Hepatocyte (in vitro differentiated cells): ENCODE measurements at places on chromosomes 1 and 21. TPM values are rescaled to one million over a fixed set of nuclear protein-coding genes. Genes with fewer than 3 reads are reported as not detected.

ATP1A4 gene
- 0.68 and 4.4 TPM in 2 replicates for total RNA-seq

SPOCD1 gene
- 1.4 and 2.3 TPM in 2 replicates for total RNA-seq

MYBPH gene
- total RNA-seq, result not detected in 2 replicates

LCE1E gene
- total RNA-seq, result not detected in 2 replicates

TAS1R2 gene
- not detected in 2 replicates for total RNA-seq

ADAR gene
- total RNA-seq, result 103 and 104 TPM in 2 replicates

IFNLR1 gene
- 5.8 and 6.4 TPM in 2 replicates for total RNA-seq

GRCh38 chr1:59007820-59008598, 224.2 kb upstream of the JUN start:
- H3K27me3 ChIP-seq, result no peaks in the 10 kb centered on the region
- DNase-seq, result no peak
- H3K27ac ChIP-seq, result peak overlapping the region; percentile 32
- H3K36me3 ChIP-seq, result no peaks in the 10 kb centered on the region
- no peak overlapping the region for H3K4me3 ChIP-seq

GRCh38 chr1:228007801-228008341, 1.1 kb downstream of the WNT3A start:
- H3K4me3 ChIP-seq, result no peak overlapping the region
- DNase-seq, result no peak
- H3K27ac ChIP-seq, result no peak overlapping the region
- H3K4me1 ChIP-seq, result peaks cover 7% of the 10 kb centered on the region
- H3K36me3 ChIP-seq, result no peaks in the 10 kb centered on the region

GRCh38 chr1:180234369-180235076, 4.5 kb downstream of the LHX4 start:
- H3K4me3 ChIP-seq, result no peak overlapping the region
- no peak for DNase-seq
- H3K27me3 ChIP-seq, result peaks cover 96% of the 10 kb centered on the region
- peaks cover 25% of the 10 kb centered on the region for H3K4me1 ChIP-seq

- H3K4me1 ChIP-seq, result peaks cover 16% of the 10 kb centered on the region
- H3K4me3 ChIP-seq, result no peak overlapping the region
- H3K36me3 ChIP-seq, result no peaks in the 10 kb centered on the region
- DNase-seq, result peak; percentile 76
- H3K27me3 ChIP-seq, result no peaks in the 10 kb centered on the region
- H3K27ac ChIP-seq, result peak overlapping the region; percentile 72
Observed at GRCh38 chr1:22702296-22703085, 8.1 kb upstream of the EPHB2 start.

DNA sequence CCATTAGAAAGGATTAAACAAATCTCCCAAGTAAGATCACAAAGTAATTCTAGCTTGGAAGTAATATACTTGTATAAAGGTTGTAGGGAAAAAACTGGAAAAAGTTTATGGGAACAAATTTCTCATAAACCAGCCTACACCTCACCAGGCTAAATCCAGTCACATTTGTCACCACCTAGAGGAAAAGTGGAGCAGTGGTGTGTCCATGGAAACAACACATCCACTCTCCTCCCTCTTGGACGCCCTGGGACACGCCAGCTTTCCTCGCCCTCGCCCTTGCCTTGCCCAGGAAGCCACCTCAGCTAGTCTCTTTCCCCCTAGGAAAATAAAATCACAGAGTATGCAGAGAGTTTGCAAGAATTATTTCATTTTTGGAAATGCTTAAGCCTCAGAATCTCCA, 2.2 kb downstream of the PALMD start:
- H3K27me3 ChIP-seq, result no peaks in the 10 kb centered on the region
- H3K36me3 ChIP-seq, result no peaks in the 10 kb centered on the region
- H3K4me3 ChIP-seq, result no peak overlapping the region
- H3K4me1 ChIP-seq, result peaks cover 8% of the 10 kb centered on the region
- DNase-seq, result peak; percentile 21
- no peak overlapping the region for H3K27ac ChIP-seq

DNA sequence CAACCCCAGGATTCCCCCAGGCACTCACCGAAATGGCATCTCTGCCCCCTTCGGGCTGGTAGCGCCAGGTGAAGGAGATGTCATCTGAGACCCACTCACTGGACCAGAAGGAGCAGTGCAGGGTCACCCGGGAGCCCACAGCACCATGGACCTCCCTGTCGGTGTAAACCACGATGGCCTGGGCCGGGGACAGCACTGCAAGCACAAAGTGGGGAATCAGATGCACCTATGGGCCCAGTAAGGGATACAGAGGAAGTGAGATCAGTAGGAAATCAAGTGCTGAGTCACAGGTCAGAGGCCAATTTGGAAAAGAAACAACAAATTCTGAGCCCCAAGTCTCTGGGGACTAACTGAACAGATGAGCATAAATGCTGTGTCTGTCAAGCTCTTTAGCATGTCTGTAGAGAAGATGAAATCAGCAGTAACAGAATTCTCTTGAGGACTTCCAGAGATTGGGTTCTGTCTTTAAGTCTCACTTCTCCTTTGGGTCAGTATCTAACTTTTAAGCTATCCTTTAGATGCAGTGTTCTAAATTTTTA, 2.5 kb downstream of the MPZ start:
- H3K4me1 ChIP-seq, result peaks cover 10% of the 10 kb centered on the region
- H3K4me3 ChIP-seq, result no peak overlapping the region
- no peak for DNase-seq
- no peaks in the 10 kb centered on the region for H3K36me3 ChIP-seq
- H3K27me3 ChIP-seq, result no peaks in the 10 kb centered on the region

GRCh38 chr1:177346790-177347359, 176.1 kb downstream of the BRINP2 start:
- peak; percentile 59 for DNase-seq
- H3K27me3 ChIP-seq, result no peaks in the 10 kb centered on the region
- no peaks in the 10 kb centered on the region for H3K36me3 ChIP-seq
- H3K4me3 ChIP-seq, result no peak overlapping the region

DNA sequence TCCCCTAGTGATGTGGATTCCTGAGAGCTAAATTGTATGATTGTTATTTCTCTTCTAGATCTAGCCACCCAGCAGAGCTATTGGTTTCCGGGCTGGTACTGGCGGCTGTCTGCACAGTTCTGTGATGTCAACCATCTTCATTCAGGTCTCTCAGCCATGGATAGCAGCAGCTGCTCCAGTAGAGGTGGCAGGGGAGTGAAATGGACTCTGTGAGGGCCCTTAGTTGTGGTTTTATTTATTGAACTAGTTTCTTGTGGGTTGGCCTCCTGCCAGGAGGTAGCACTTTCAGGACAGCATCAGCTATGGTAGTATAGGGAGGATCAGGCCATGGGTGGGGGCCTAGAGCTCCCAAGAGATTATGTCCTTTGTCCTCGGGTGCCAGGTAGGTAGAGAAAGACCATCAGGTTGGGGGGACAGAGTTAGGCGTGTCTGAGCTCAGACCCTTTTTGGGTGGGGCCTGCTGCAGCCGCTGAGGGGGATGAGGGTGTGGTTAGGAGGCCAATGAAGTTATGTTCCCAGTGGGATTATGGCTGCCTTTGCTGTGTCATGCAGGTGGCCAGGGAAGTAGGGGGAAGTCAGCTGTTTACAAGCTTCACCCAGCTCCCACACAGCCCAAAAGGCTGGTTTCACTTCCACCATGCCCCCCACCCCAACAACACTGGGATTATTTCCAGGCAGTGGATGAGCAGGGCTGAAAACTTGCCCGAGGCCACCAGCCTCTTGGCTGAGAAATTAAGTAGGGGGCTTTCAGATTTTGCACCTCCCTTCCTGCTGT, 55.1 kb upstream of the RGS4 start:
- no peaks in the 10 kb centered on the region for H3K36me3 ChIP-seq
- no peak overlapping the region for H3K27ac ChIP-seq
- H3K4me3 ChIP-seq, result no peak overlapping the region
- H3K4me1 ChIP-seq, result no peaks in the 10 kb centered on the region
- no peaks in the 10 kb centered on the region for H3K27me3 ChIP-seq

DNA sequence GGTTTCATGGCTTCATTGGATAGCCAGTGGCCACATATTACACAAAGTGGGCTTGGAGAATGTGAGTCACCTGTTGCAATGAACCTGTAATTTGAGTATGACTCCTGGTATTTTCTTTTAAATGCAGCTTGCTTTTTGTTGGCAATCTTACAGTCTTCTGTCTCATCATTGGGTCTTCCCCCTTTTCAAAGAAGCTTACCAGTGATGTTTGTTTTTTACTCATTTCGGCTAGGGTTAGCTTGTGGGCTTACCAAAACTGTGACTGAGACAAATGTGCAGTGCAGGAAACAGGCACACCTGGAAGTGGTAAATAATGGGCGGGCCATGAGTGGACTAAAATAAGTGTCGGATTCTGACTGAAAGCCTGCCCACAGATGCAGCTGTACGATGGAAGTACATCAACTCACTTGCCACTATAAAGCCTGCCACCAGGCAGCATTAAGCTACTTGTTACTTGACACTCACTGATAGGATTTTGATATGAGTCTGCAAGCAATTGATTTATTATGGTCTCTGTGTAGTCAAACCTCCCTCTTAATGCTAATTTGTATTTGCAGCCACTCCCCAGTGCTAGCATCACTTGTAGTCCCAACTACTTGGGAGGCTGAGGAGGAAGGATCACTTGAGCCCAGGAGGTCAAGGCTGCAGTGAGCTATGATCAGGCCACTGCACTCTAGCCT, 4.2 kb downstream of the HHAT start:
- no peak overlapping the region for H3K27ac ChIP-seq
- no peaks in the 10 kb centered on the region for H3K36me3 ChIP-seq
- DNase-seq, result no peak
- no peak overlapping the region for H3K4me3 ChIP-seq

GRCh38 chr21:34889676-34890469, 159.2 kb downstream of the RUNX1 start:
- H3K27ac ChIP-seq, result peak overlapping the region; percentile 99
- H3K4me1 ChIP-seq, result peaks cover 3% of the 10 kb centered on the region
- peaks cover 33% of the 10 kb centered on the region for H3K27me3 ChIP-seq
- peak; percentile 94 for DNase-seq
- peak overlapping the region; percentile 87 for H3K4me3 ChIP-seq

DNA sequence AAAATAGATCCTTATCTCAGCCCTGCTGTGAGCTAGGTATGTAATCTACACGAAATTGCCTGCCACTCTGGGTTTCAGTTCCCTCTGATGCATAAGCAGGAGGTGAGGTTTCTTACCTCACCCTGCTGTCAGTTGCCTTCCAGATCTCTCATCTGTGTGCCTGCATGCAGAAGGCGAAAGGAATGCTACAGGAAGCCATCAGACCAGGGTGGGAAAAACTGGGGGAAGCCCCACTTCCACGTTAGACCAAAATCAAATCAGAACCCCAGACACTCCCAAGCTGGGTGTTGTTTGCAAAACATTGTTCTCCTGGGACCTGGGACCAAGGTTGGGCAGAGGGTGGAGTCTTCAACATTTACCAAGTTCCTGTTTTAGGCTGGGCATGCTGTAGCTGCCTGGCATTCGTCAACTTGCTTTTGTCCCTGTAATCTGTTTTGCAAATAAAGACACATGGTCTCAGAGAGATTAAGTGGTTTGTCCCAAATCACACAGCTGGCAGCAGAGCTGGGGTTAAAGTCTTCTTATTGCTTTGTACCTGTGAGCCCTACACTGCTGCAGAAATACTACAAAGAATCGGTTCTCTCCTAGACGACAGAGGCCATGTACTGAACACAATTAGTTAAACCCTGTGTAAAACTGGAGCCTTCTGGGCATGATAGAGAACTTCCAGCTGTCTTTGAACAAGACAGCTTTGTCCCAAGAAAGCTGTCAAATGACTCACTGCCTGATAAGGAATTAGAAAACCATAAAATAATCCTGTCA, 389.7 kb upstream of the RUNX1 start:
- H3K27ac ChIP-seq, result peak overlapping the region; percentile 9
- no peaks in the 10 kb centered on the region for H3K36me3 ChIP-seq
- peaks cover 8% of the 10 kb centered on the region for H3K4me1 ChIP-seq
- peak; percentile 24 for DNase-seq

- H3K27ac ChIP-seq, result no peak overlapping the region
- no peaks in the 10 kb centered on the region for H3K27me3 ChIP-seq
- no peak overlapping the region for H3K4me3 ChIP-seq
- peaks cover 3% of the 10 kb centered on the region for H3K36me3 ChIP-seq
- H3K4me1 ChIP-seq, result no peaks in the 10 kb centered on the region
- no peak for DNase-seq
Observed at GRCh38 chr1:32855861-32856617, 14.7 kb downstream of the FNDC5 start.

DNA sequence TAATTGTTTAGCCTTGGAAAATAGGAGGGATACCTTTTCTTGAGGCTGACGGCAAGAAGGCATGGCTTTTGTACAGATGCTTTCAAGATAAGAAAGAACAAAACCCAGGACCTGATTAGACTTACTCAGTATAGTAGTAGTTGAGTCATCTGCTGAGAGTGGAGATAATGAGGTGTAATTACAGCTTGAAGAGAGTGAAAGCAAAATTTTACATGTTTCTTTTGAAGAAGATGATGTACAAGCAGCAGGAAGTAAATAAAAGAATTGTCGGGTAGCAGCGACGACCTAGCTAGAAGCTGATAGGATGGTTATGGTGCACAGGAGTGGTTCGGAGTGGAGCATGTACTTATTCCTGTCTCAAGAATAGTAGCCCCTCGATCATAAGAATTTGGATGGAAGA, 6.6 kb downstream of the ANGPTL1 start:
- H3K27me3 ChIP-seq, result no peaks in the 10 kb centered on the region
- H3K4me1 ChIP-seq, result peaks cover 3% of the 10 kb centered on the region
- H3K36me3 ChIP-seq, result no peaks in the 10 kb centered on the region

GRCh38 chr21:41064334-41064791, 103.6 kb upstream of the BACE2 start:
- no peak overlapping the region for H3K4me3 ChIP-seq
- H3K36me3 ChIP-seq, result no peaks in the 10 kb centered on the region
- DNase-seq, result no peak
- H3K27me3 ChIP-seq, result peaks cover 3% of the 10 kb centered on the region
- no peak overlapping the region for H3K27ac ChIP-seq

DNA sequence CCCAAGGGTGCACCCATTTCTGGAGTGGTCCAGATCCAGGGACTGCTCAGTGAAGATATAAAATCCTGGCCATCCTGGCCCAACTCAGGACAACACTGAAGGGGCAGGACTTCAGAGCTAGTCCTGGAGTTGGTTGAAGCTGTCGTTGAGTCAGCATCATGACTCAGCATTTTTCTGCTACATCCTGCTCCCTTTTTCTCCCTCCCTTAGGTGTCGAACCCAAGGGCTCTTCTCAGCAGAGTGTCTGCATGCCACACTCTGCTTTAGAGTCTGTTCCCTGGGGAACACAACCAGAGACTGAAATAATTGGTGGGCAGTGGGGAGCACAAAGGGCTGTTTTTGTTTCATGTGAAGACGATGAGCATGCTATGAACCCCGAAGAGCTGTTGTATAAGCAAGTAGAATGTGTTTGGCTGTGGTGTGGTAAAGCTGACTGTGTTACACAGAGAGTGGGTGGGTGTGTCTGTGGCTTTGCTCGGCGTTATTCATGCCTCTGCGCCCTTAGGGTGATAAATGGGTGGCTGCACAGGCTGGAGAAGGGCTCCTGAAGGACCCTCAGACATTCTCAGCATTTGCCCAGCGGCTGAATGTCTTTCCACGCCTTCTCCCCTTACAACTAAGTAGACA, 167.2 kb downstream of the CYYR1 start:
- DNase-seq, result peak; percentile 48
- no peak overlapping the region for H3K4me3 ChIP-seq
- no peaks in the 10 kb centered on the region for H3K36me3 ChIP-seq
- no peaks in the 10 kb centered on the region for H3K27me3 ChIP-seq
- H3K27ac ChIP-seq, result no peak overlapping the region
